ENCODE measurements at places on chromosomes 1 and 21. TPM values are rescaled to one million over a fixed set of nuclear protein-coding genes. Genes with fewer than 3 reads are reported as not detected.
A peak's percentile ranks its signal among the peaks of the same experiment; 100 is the strongest.

SLFNL1 gene
- 0.09 TPM for polyA plus RNA-seq

GRCh38 chr1:16372535-16373285, 5.7 kb downstream of the SZRD1 start:
- DNase-seq: no peak

OR2L3 gene
- not detected for polyA plus RNA-seq

AGBL4 gene
- not detected for polyA plus RNA-seq

DNA sequence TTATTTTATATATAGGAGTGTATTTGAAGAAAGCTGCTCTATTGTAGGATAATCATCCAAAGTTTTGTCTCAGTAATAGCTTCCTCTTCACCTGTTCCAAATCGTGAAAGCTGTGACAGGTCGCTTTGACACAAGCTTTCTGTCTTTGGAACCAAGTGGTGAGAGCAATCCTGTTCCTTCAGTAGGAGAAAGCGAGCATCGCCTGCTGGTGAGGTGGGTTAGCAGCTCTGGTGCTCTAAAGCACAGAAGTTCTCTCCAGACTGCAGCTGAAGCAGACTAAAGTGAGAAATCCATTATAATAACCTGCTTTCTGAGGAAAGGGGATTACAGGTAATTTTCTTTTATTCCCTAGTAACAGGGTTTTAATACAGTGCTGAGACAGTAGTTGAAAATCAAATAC, 803.8 kb downstream of the ADGRL2 start:
- DNase-seq: no peak

CCDC185 gene
- not detected for polyA plus RNA-seq

DNA sequence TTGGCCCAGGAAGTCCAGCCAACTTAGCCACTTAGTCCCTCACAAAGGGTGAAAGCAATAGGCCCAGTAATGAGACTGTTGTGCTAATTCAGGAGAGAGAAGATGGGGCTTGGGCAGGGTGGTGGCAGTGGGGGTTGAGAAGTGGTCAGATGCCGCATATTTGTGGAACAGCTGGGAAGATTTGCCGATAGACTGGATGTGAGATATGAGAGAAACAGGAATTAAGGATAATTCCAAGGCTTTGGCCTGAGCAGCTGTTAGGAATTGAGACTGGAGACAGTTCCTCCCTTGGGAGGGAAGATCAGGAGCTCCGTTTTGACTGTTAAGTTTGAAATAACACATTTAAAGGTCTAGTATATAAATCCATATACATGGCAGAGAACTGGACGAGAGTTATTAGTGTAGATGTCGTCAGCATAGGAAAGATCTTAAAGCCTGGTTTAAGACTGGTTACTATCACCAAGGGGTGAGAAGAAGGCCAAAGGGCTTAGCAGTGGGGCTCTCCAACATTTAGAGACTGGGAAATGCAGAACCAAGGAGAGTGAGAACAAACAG, 323.7 kb upstream of the FAM78B start:
- DNase-seq: no peak

- DNase-seq: peak; percentile 94
Observed at GRCh38 chr1:55428944-55429931, 214.1 kb upstream of the USP24 start.

DNA sequence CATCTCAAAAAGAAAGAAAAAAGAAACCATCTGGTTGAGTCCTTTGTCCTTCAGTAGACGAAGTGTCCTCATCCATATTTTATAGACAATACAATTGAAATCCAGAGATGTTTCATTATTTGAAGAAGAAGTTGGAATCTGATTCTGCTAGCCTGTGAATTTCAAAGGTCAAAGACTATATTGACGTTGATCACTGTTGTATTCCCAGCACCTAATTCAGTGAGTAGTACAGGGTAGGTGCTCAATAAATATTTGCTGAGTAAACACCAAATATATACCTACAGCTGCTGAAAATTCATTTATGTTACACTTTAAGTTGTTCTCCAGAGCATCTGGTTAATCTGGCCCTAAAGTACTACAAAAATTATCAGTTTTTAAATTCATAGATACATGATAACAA, 135.2 kb downstream of the CACNA1E start:
- DNase-seq: no peak

CHIA gene
- not detected for polyA plus RNA-seq

NBPF8 gene
- 30.1 TPM for polyA plus RNA-seq

CR1 gene
- not detected for polyA plus RNA-seq

- no peak for DNase-seq
Observed at GRCh38 chr1:244897476-244898254, 33.3 kb upstream of the HNRNPU start.

DNA sequence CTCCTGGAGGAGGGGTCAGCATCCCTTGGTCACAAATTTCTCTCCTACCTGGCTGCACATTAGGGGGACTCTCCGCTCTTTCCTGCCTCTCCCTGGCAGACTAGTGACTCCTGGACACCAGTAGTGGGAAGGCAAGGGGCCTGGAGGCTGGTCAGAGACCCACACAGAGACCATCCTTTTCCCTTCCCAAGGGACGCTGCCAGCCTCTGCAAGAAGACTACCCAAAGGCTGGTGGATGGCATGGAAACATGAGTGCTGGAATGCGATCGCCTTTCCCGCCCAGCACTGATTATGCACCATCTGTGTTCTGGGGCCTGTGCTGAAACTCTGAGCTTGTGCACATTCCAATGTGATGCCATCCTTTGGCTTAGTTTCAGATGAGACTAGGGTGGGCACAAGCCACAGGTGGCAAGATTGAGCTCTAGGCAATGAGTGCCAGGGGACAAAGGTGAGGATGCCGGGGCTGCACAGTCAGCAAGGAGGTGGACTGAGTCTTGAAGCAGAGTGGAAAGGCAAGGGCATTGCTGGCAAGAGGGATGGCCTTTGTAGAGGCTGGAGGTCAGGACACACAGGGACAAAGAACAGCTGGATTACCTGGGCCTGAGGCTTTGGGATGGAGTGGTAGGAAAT, 12.6 kb upstream of the EPS8L3 start:
- no peak for DNase-seq

KRTAP10-11 gene
- polyA plus RNA-seq: not detected

ERG gene
- polyA plus RNA-seq: not detected

DNA sequence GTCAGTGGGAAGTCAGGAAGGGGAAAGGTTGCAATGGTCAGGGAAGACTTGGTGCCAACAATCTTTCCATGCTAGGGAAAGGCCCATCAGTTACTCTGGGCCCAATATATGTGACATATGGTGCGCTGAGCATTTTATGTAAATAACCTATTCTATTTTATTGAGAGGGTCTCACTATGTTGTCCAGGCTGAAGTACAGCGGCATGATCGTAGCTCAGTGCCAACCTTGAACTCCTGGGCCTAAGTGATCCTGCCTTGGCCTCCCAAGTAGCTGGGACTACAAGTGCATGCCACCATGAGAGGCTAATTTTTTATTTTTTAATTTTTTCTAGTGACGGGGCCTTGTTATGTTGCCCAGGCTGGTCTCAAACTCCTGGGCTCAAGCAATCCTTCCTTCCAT, 6.8 kb downstream of the UQCRH start:
- DNase-seq: no peak

- DNase-seq: no peak
Observed at GRCh38 chr1:204461331-204462228, 33.0 kb downstream of the PIK3C2B start.

CRNN gene
- polyA plus RNA-seq: not detected

DNA sequence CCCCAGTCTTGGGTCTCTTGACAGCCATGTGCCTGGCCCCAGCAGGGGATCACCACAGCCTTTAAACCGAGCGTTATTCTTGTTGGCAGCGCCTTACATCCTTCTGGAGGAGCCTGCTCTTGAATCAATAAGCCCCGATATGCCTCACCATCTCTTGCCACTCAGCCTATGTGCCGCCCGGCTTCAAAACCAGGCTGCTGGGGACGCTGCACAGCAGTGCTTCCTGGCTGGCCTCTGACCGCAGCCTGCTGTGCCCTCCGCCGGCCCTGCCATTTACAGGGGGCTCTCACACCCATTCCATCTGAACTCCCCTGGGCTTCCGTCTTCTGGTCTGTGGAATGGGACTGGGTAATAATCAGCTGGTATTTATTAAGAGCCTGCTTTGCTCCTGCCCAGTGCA, 3.0 kb upstream of the PEX10 start:
- no peak for DNase-seq

GRCh38 chr21:44065428-44065827, 41.8 kb upstream of the PWP2 start:
- DNase-seq: no peak

RNU1-1 gene
- not detected for polyA plus RNA-seq

DNA sequence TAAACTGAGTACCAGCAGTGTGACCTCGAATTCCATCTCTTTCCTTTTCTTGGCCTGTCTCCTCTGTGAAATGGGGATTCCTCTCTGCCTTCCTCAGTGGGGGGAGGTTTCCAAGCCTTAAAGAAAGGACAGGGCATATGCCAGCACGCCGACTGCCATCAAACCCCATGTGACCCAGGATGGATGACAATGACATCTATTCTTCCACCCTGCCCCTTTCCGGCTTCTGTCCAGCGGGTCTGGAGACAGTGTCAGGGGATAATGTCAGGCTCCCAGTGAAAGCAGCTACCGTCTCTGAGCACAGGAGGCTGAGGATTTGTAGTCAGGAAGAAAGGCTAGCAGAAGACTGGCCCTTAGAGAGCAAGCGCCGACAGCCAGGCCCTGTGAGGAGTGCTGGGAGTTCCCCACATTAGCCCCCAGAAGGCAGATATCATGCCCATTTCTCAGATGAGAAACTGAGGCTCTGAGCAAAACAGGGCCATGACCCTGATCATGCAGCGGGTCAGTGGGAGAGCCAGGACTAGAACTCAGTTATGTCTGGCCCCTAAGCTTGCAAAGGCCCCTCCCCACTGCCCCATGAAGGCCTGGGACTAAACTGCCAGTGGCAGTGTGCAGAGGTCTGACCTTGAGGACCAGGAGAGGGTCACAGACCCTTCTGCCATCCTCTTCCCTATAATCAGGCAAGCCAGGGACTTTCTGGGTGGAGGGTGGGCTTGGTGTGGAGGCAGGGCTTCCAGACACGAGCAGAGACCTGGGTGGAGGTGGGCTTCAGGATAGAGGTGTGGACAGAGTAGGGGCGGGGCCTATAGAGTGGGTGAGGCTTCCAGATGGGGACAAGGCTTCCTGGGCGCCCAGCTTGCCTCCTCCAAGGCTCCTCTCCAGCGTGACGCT, 30.1 kb downstream of the CDCA8 start:
- DNase-seq: no peak

- DNase-seq: no peak
Observed at GRCh38 chr1:185694081-185694480, 40.1 kb upstream of the HMCN1 start.

PLPP3 gene
- polyA plus RNA-seq: 181 TPM

DNA sequence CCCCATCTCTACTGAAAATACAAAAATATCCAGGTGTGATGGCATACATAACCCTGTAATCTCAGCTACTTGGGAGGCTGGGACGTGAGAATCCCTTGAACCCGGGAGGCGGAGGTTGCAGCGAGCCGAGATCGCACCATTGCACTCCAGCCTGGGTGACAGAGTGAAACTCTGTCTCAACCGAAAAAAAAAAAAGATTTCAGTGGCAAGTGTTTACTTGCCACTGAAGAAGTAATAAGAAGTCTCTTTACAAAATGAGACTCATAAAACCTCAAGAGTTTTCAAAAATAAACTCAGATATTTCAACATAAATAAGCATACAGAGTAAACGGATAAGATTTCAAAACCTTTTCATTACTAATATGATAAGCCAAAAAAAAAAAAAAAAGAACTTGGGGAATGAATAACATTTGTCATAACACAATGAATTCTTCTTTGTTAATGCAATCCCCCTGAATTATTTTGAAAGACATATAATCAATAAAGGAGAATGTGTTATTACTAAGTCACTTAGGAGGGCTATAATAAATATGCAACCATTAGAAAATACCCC, 34.2 kb upstream of the EXO1 start:
- no peak for DNase-seq

F13B gene
- polyA plus RNA-seq: not detected

GRCh38 chr1:31259746-31260145, 20.1 kb upstream of the NKAIN1 start:
- no peak for DNase-seq

GRCh38 chr1:77655431-77655974, 27.0 kb downstream of the ZZZ3 start:
- DNase-seq: no peak

DNA sequence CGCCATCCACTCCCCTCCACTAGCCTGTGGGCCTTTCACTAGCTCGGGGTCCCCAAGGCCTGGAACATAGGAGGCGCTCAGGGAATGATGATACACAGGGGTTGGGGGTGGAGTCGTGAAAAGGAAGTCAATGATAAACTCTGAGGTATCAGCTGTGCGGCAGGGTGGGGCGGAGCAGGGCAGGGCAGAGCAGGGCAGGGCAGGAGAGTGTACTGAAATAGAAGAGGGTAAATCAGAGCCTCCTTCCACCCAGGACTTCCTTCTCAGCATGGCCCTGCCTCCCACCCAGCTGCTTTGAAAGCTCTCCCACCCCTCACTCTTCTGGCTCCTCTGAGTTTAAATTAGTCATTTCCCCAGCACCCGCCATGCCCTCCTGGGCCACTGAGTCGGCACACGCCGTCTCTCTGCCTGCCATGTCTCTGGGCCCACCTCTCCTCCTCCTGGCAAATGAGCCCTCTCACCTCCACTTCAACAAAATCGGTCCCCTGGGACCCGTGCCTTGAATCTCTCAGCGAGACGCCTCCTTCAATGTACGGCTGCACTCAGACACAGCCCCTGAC, 16.9 kb downstream of the CAPZB start:
- no peak for DNase-seq

OLIG1 gene
- polyA plus RNA-seq: not detected

- DNase-seq: no peak
Observed at GRCh38 chr1:156486421-156487344, 13.9 kb downstream of the MEF2D start.

CIART gene
- polyA plus RNA-seq: 9.4 TPM

AMY2A gene
- not detected for polyA plus RNA-seq

DNA sequence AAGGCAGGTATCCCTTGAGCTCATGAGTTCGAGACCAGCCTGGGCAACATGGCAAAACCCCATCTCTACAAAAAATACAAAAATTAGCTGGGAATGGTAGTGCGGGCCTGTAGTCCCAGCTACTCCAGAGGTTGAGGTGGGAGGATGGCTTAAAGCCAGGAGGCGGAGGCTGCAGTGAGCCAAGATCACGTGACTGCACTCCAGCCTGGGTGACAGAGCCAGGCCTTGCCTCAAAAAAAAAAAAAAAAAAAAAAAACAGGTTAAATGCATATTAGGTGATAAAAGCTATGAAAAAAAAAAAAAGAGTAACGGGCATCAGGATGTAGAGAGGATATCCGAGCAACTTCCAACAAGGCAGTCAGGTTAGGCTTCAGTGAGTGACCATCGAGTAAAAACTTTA, 2.8 kb upstream of the SRRM1 start:
- no peak for DNase-seq

GRCh38 chr21:43590194-43590593, 69.1 kb downstream of the HSF2BP start:
- no peak for DNase-seq

GRCh38 chr21:35540950-35541638, 492.0 kb upstream of the RUNX1 start:
- DNase-seq: no peak

SIM2 gene
- polyA plus RNA-seq: 0.46 TPM

EVA1B gene
- polyA plus RNA-seq: 27.2 TPM

DNA sequence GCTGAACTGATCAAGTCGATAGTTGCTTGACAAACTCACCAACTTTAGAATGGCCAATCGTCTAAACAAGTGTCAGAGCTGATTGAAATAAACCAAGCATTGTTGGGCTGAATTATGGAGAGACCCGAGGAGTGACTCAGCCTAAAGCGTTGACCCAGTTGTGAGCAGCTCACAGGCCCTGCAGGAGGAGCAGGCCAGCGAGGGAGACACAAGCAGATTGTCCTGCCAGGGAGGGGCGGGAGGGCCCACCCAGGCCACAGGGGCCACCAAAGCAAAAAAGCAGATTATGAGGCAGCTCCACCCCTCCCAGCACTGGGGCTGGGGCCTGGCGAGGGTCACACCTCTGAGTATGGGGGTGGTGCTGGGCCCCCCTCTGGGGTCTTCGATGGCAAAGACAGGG, 10.1 kb upstream of the MATN1 start:
- no peak for DNase-seq
